ENCODE measurements at places on chromosomes 6 and 20.

GRCh38 chr6:70717038-70717801, 49.5 kb downstream of the SMAP1 start:
- DNase-seq, result no peak

DNA sequence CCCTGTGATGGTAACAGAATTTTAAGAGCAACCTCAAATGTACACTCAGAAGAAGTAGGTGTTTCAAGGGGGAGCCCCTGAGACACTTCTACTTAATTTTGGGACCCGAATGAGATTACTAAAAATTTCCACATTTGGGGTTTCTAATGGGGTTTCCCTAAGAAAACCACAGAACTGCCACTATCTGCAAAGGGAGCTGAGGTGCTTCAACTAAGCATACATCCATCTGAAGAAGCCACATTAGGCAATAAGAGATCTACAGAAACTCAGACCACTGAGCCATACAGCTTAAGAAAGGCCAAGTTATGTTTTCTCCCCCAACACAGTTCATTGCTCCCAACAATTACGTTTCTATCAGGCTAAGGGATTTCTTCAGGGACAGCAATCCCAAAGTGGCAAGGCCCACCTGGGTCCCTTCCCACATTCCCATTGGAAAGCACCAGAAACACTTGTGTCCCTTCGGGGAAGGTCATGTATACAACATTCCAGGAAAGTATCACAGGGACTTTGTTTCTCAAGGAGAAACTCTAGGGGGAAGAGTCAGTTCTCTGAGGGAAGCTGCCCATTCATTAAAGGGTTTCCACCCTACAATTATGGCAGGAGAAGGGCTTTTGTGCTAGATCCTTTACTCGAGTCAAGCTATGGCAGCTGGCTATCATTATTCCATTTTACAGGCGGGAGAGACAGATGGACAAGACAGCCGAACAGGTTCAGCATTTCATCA, 5.0 kb downstream of the BCL2L1 start:
- DNase-seq, result no peak

GRCh38 chr20:8082989-8083388, 49.1 kb upstream of the PLCB1 start:
- peak; percentile 91 for DNase-seq

- DNase-seq, result no peak
Observed at GRCh38 chr6:133956416-133957049, 3.5 kb downstream of the TBPL1 start.

GRCh38 chr20:25173321-25173720, 22.2 kb upstream of the ENTPD6 start:
- no peak for DNase-seq

DNA sequence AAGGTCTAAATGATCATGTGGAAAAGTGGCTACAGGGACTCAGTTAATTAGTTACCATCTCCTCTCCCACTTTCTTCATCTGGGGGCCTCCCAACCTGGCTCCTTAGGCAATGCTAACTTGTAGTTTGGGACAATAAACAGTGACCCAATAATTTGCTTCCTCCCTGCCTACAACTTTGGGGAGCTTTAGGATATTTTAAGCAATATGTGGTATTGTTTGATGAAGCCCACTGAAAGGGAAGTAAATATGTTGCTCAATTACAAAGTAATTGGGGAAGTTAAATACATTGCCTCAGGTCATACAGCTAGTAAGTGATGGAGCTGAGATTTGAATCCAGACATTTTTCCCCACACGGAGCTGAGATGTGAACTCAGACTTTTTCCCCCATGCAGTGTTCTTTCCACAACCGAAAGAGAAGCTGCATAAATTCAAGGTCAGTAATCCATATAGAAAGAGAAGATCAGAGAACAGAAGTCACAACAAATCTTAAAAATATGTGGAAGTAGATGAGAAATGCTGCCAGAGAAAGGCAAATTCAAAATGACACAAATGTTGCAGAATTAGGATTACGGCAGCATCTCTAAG, 26.6 kb downstream of the ZHX3 start:
- no peak for DNase-seq

DNA sequence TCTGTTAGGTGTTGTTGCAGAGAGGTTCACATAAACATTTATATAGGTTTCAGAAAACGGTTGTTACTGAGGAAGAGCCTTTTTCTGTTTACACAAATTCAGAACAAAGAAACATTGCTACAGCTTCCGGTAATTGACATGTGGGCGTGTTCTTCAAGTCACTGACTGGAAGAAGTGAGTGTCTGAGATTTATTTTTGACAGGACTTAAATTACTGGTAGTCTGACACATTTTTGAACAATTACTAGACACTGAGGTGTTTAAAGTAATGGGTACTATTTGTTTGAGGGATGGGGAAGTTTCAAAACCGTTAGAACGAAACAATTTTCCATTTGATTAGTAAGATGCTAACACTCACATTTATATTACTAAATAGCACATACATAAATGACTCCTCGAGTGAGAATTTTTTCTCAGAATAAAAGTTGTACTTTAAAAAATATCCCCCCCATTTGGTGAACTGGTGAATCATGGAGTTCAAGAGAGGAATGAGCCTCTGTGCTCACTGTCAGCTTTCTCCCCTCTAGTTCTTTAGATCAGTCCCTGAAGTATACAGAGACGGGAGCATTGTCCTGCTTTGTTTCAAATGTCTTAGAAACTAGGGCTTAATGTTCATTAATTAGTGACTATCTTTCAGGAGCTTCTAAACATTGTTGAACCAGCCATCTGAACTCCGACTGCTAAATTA, 98.7 kb downstream of the TSHZ2 start:
- no peak for DNase-seq

DNA sequence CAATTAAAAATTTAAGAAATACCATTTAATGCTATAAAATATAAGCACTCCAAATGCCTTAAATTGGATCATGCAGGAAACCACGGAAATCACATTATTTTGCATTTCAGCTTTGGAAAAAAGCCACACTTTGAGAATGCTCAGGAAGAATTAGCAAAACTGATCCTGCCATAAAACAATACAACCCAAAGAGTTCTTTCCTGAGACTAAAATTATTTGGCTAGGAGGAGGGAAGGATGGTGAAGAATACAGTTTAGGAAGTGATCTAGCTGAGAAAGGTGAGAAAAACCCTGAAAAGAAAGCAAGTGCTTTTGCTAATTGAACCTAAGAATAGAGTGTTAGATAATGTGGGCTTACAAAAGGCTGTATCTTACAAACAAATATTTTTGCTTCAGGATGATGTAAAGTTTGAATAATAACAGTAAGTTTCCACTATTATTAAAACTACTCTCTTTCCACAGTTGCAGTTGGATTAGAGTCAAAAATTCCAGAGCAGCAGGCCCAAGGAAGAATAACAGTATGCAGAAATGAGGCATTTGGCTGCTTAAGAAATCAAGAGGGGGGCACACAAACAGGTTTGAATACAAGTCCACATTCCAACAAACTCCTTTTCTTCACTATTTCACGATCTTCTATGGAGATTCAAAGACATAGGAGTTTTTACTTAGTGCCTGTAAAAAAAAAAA, 565.4 kb downstream of the RFPL4B start:
- peak; percentile 42 for DNase-seq

DNA sequence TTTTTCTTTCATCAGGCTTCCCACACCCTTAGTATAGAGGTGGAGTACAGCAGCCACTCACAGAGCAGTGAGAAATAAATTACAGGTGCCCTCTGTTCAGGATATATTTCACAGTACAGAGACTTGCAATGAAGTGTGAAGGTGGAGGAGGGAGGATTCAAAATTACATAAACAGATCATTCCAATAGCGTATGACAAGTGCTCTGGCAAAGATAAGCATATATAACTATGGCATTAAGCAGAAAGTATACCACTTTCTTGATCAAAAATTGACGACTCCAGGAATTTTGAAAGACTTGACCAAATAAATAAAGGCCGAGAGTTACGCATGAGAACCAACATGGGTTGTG, 108.7 kb downstream of the GPX5 start:
- DNase-seq, result no peak

GRCh38 chr6:169233832-169234231, 19.8 kb downstream of the THBS2 start:
- DNase-seq, result no peak

DNA sequence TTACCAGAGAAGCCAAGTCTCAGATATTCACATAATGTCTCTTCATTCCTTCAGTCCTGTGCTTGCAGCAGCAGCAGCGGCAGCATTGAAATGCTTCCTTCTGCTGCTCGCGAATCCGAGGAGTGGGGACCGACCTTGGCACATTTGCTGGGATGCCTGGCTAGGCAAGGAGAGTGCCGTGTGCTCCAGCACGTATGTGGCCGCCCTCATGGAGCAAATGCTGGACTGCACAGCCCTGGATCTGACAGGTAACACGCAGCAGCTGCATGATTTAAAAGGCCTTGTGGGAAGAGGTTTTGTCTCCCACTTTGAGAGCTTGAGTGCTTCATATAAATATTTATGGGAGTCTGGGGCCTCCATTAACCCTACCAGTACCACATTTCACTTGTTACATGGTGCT, 9.9 kb downstream of the MAFB start:
- DNase-seq, result no peak

DNA sequence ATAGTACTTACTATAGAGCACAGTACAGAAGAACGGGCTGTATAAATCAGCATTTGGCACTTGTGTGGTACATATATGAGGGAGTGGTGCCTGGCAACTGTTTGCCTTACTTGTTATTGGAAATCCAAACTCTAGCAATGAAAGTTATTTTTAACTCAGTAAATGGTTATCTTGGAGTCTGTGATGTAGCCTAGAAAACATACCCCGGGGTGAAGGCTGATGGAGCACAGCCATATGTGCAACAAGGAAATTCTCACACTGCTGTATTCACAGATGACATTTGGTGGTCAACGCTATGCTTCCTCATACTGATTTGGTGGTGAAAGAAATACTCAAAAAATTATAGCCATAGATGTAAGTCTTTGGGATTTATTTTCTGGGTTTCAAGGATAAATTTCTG, 807.5 kb upstream of the FLRT3 start:
- no peak for DNase-seq

DNA sequence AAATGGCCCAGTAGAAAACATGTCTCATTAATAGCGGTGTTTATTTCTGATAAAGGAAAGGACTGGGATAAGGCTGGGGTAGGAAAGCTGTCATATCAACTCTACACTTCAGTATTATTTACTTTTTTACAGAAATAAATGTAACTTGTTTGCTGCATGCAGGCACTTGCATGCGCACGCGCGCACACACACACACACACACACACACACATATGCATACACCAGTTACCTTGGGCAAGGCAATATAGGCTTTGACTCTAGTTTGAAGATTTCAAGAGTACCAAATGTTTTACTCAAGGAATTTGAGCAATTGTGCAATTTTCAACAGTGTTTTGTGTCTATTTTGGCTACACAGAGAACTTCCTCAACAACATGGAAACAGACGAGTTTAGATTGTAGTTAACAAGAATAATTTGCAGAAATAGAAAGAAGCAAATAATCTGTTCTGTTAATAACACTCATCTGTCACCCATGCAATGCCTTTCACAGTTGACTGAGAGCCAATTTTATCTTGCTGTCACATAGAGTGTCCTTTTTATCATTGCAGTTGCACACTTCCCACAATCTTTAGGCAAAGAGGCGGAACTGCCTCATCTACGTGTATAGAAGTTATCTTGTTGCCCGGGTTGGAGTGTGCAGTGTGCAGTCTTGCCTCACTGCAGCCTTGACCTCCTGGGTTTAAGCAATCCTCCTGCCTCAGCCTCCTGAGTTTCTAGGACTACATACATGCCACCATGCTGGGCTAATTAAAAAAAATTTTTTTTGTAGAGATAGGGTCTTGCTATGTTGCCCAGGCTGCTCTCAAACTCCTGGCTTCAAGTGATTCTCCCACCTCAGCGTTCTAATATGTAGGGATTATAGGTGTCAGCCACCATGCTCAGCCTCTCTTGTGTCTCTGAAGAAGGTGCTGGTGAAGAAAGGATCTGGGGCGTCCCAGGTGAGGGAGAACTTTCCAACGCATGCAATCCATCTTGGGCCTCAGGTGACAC, 74.8 kb upstream of the SHLD1 start:
- peak; percentile 48 for DNase-seq

GRCh38 chr6:139756381-139756780, 381.9 kb upstream of the CITED2 start:
- DNase-seq, result no peak

DNA sequence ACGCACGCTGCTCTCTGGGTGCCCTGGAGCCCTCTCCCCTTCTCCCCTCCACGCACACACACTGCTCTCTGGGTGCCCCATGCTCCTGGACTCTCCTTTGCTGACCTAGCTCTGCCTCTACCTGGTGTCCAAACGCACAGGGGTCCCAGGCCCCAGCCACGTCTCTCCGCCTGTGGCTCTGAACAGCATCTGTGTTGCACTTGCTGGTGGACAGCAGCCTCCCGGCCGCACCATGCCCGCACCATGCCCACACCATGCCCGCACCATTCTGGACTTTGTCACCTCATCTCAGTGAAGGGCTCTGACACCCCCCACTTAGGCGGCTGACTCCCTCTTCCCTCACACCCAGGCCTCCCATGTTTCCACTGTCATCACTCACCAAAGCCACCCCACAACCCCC, 21.8 kb downstream of the TCFL5 start:
- no peak for DNase-seq

DNA sequence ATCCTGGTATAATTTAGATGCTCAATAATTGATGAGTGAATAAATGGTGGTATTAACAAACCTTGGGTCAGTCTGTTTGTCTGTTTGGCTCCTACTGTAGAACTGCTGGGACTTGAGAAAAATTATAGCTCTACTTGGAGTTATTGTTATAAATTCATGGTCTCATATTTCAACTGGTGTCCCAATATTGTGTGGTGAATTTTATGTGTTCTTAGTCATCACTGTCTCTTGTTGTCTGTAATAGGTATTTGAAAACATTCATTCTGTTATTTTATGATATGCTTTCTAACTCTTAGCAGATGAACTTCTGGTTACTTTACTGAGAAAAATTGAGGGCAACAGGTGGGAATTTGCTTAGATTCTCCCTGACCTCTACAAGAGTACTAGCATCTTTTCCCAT, 221.4 kb downstream of the CDKAL1 start:
- DNase-seq, result no peak

All from cardiac fibroblast (primary cell).